ENCODE measurements at places on chromosomes 12 and 14.

DNA sequence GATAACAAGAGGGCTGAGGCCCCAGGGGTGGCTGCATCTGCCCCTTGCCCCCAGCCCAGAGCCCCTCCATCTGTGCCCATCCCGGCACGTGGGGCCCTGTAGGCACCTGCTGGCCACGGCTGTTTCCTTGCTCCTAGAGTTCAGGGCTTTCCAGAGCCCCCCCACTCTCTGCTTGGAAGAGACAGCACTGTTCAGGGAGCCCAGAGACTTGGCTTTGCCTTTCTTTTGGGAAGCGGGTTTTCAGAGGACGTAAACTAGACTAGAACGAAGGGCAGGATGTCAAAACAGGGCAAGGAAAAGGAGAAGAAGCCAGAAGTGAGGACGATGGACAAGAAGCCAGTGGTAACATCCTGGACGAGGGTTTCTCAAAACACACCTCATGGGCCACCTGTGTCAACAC lies 163.3 kb upstream of the LHX5 start:
- no peak for DNase-seq

DNA sequence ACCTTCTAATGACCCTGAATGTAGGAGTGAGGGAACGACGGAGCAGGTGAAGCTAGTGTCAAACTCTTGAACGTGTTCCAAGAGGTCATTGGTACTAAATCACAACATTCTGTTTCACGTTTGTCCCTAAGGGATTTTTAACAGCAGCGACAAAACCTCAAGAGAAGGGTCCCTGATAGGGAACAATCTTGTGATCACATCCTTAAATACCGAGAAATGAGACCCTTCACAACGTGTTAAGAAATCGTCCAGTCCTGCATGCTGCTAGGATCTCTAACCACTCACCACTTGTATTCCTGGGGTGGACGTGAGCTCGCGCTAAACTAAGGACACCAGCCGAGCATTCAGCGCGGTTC lies 134.1 kb upstream of the KRAS start:
- DNase-seq, result no peak

DNA sequence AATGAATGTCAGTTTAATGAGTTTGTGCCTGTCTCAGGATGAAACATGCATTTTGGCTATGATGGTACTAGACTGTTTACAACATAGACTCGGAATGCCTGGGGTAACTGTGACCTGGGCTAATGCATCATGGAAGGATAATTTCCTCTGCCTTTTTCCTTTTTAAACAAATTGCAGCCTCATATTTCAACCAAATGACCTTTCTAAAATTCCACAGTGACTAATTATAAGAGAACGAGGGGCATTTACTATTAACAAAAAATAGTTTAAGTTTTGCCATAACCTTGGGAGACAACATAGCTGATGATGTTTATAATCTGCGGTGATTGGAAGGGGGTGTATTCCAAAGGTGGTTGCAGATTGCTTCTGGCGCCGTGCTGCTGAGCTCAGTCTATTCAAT lies 1140.5 kb downstream of the GALC start:
- peak; percentile 41 for DNase-seq

- DNase-seq, result peak; percentile 28
These were observed 279.4 kb downstream of the CACNA1C start for GRCh38 chr12:2332236-2332635.

DNA sequence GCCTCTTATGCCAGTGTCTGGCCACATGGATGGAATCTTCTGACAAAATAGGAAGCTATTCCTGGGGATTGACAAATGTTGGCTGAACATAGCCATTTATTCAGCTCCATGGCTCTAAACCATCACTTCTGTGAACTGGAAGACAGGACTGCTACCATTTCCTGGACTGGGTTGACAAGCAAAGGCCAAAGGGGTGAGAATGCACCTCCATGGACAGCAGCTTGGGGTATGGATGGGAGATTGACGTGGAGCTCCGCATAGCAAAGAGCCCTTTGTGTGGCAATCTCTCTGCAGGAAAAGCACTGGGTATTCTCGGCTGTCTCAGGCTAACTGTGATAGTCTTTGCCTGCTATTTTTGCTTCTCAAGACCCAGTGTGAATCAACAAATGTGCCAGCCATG lies 223.0 kb upstream of the EGLN3 start:
- DNase-seq, result no peak

- DNase-seq, result peak; percentile 28
These were observed 6.2 kb downstream of the SLC41A2 start for GRCh38 chr12:104951759-104952509.

DNA sequence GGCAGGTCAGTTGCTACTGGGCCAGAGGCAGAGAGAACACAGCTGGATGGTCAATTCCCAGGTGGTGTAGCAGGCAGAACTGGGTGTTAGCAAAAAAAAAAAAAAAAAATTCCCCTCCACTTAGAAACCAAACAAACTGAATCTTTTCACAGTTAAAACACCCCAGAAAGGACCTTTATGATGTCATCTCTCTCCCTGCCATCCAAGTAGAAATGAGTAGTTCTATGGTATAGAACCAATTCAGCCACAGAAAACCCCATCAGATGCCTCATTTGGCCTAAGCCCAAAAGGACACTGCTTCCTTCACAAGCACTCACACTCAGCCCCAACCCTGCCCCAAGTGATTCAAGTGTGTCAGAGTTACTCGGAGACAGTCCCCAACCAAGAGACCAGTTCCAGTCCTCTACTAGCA lies 230.8 kb downstream of the DPF3 start:
- no peak for DNase-seq

GRCh38 chr14:61284001-61284400 lies 2.9 kb upstream of the TMEM30B start:
- DNase-seq, result no peak

- DNase-seq, result no peak
These were observed 177.0 kb upstream of the CNTN1 start for GRCh38 chr12:40515041-40515816.

All from AG08395 (cell line).